ENCODE measurements at places on chromosomes 6 and 20.

GRCh38 chr6:107607116-107607515 is 117.2 kb downstream of the SOBP start:
- no peak for DNase-seq

DNA sequence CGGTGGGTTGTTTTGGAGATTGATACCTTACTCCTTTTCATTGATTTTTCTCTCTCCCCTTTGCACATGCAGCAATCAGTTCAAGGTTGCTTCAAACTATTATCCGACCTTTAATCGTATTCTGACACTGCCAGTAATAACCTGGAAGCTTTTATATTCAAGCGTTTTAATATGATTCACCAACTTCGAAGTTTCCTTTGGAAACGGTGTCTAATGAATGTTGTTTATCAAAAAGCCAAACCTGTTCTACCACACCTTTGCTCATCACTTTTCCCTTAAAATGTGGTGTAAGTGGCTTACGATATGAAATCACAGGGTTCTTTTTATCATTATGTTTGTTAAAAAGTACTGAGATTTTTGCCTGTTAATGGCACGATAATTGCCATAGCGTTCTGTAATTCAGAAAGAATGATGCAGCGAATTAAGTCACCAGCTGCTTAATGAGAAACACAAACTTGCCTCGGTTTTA is 660 bp downstream of the STXBP5 start:
- peak; percentile 17 for DNase-seq

DNA sequence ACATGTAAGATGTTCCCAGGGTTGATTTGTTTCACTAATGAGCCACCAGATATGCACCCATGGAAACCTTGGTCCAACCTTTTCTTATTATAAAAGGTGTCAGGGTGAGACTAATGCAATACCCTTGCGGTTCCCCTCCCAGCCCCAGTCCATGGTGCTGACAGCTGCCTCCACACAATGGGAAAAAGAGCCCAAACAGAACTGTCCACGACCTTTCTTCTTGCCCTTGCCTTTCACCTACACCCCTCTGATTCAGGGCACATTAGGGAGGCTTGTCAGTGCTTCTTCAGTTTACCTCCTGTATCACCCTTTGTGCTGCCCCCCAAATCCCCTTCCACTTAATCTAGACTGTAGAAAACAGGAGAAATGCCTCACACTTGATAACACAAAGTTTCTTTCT is 352.7 kb upstream of the CDH4 start:
- DNase-seq = no peak

- DNase-seq = no peak
Observed at GRCh38 chr6:15953152-15953880, 175.6 kb upstream of the MYLIP start.

DNA sequence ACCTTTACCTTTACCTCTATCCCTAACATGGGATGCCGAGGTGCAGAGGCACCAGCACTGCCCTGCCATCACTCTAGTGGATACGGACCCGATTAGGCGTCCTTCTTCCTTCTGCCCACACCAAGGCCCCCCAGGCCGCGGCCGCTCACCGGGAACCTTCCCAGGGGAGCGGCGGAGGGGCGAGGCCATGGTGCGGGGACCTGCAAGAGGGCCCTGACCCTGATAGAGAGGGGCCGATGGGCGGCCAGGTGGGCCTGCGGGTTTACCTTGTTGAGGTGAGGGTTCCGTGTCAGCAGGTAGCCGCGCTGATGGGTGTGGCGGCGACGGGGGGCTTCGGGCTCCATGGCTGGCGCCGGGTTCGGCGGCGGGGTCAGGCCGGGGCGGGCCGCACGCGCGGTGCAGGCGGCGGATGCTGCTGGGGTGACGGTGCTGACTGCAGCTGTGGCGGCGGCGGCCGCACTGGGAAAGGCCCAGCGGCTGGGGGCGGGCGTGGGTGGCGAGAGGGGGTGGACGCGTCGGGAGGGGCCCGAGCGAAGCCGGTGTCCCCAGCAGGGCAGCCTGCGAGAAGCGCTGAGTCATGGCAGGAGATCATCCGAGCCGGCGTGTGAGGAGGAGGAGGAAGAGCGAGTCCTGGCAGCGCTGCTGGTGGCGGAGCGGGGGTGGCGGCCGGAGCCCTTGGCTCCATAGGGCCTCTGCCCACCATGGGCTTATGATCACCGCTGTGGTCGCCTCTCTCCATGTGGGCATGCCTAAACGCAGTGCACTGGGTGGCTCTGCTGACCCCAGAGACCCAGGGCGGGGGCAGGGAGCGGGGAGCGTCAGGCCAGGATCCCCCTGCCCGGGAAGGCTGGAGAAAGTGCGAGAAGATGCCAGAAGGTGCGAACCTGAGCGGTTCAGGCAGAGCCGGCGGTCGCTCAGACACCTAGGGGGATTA is at the start of gene ME1:
Gene ME1 (minus strand): TSS at position 441 of the 934 bp plus-strand sequence. CDS start 97 bp downstream, at position 344.
- DNase-seq = peak; percentile 92

GRCh38 chr6:31485055-31485454 is 12.9 kb upstream of the MICB start:
- no peak for DNase-seq

- no peak for DNase-seq
Observed at GRCh38 chr6:26362836-26363220, 2.2 kb upstream of the BTN3A2 start.

GRCh38 chr6:20715135-20715806 is 181.0 kb downstream of the CDKAL1 start:
- DNase-seq = no peak

DNA sequence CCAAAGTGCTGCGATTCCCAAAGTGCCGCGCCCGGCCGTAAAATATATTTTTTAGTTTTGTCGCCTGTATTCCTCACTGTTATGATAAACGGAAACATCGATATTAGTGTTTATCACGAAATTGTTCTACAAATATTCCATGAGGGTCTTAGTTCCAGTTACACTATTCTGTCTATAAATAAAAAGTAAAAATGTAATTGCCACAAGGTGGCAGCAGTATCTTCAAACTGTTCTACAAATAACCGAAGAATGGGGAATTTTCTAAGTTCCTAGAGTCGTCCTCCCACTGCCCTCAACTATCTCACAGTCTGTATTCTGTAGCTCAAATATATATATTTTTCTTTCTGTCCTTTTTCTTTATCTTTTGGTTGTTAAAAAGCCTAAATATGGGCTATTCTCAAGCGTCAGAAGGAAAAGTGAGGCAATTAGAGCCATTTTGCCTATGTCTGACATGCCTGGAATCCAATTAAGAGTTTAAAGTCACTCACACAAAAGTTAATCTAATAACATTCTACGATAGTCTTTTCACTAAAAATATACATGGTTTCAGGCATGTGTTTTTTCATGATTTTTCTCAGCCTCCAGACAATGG is 14.2 kb upstream of the FAM162B start:
- DNase-seq = peak; percentile 51

- no peak for DNase-seq
Observed at GRCh38 chr6:95805699-95806098, 210.1 kb upstream of the FUT9 start.

- no peak for DNase-seq
Observed at GRCh38 chr6:28323813-28324424, 12.0 kb downstream of the ZSCAN31 start.

- no peak for DNase-seq
Observed at GRCh38 chr20:22890594-22891300, 144.4 kb upstream of the SSTR4 start.

DNA sequence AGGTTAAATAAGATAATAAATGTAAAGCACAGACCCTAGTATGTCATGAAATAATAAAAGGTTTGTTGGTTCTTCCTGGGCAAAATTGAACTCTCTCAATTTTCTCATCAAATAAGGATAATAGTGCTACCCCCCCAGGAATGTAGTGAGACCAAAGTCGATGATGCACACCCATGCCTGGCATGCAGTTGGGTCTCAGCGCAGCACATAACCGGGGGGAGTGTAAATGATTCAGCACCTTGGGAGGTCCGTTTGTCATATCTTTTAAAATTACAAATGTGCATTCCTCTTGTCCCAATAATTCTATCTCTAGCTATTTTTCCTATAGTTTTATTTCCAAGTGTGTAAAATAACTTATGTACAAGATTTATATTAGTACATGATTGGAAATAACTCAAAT is 31.3 kb upstream of the CCDC167 start:
- DNase-seq = no peak

Measured in kidney tubule cell (primary cell).